ENCODE measurements at places on chromosomes 2 and 18.

GRCh38 chr18:56286775-56287325, 351.5 kb downstream of the TXNL1 start:
- peak; percentile 5 for DNase-seq

- DNase-seq: no peak
These were observed 66.2 kb downstream of the MDH1 start for GRCh38 chr2:63654959-63655358.

- DNase-seq: peak; percentile 26
These were observed at the start of gene VAMP5 for GRCh38 chr2:85584354-85584856. VAMP5 (plus strand) TSS chr2:85584431; CDS start chr2:85584491, 60 bp downstream.

GRCh38 chr2:16315458-16315835, 350.2 kb downstream of the CYRIA start:
- DNase-seq: no peak

DNA sequence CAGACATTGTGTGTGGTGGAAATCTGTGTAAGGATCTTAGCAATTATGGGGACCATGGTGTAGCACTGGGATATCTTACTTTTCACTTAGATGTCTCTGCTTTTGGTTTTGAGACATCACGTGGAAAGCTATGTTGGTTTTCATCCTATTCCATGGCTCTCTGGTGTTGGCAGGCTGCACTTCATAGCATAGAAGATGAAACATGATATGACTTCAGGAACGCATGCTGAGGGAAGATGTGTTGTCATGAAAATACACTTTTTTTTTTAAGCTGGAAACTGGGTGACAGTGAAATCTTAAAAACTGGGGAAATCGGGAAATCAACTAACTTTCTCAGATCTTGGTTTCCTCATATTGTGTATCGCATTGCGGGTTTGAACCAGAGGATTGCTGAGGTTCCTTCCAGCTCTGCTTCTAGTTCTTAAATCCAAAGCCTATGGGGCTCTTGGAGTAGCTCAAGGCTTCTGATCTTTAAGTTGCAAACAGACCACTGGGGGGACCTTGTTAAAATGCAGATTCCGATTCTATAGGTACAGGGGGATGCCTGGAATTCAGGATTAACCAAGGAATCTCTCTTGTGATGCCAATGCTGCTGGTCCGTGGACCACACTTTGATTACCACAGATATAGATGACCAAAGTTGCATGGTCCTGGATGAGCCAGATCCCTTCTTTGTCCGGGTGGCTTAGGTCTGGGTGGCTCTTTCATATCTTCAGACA, 160.7 kb downstream of the SH3RF3 start:
- peak; percentile 70 for DNase-seq

- no peak for DNase-seq
These were observed 738.3 kb upstream of the HS6ST1 start for GRCh38 chr2:129056959-129057317.

- DNase-seq: no peak
These were observed 206.3 kb upstream of the GYPC start for GRCh38 chr2:126449677-126450076.

DNA sequence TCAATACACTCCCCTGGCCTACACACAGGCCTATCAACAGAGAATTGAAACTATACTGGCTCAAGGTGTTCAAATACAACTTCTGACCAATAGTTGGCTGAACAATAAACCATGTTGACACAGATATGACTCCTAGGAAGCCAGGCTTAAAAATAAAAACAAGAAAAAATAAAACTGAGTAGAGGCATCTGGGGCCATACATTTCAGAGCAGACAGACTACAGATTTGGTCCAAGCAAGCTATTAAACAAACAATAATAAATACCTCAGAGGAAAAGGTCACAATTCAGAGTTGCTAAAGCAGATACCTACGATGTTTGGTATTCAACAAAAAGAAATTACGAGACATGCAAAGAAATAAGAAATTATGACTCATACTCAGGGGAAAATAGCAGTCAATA, 132.8 kb upstream of the ACVR2A start:
- no peak for DNase-seq

DNA sequence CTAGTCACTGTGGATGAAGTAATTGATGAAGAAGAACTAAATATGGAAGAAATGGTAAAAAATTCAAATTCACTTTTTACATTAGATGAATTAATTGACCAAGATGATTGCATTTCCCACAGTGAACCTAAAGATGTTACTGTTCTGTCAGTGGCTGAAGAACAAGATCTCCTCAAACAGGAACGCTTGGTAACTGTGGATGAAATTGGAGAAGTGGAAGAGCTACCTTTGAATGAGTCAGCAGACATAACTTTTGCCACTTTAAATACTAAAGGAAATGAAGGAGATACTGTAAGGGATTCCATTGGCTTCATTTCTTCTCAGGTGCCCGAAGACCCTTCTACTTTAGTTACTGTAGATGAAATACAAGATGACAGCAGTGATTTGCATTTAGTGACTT, 26.6 kb upstream of the DYSF start:
- DNase-seq: no peak

DNA sequence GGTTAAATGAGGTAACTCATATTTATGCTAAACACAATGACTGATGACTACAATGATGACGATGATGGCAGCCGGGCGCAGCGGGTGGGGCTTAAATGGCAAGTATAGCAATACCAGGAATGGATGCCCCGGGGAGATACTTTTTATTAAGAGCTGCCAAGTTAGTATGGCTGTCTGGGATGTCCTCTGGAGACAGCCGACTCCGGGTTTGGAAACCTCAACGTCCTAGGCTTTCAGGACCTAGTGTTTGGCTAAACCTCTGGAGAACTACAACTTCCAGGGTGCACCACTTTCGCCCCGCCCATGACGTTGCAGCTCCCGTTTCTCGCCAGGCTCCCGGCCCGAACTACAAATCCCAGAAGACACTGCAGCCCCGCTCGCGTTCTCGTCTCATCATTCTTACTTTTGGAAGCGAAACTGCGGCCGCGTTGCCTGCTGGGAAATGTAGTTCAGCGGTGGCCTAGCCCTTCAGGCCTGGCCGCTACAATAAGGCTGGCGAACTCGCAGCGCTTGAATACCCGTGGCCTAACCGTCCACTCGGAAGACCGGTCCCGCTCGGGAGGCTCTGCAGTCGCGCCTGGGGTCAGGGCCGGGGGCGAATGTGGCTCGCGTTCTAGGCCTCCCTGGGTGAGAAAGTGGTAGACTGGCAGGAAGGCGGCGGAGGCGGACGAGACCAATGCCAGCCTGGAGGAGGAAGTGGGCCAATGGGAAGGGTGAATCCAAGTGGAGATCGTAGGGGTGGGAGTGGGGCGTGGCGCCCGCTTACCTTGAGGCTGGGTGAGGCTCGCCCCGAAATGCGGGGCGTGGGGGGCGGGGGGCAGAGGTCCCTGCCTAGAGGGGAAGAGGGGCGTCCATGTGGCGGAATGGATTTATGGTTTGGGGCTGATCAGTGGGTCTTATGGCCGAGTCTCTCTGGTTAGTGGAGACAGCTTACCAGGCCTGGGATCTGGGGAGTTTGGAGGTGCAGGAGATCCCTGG, at the start of gene SMARCAL1:
Gene SMARCAL1 (plus strand): TSS at position 463 of the 978 bp plus-strand sequence. CDS start 2,221 bp downstream, outside the sequence.
- peak; percentile 97 for DNase-seq

GRCh38 chr18:45896991-45897390, 70.1 kb downstream of the EPG5 start:
- DNase-seq: no peak

- peak; percentile 51 for DNase-seq
These were observed 24.6 kb downstream of the CD302 start for GRCh38 chr2:159773426-159773825.

GRCh38 chr2:153068052-153068451, 349.6 kb downstream of the ARL6IP6 start:
- DNase-seq: no peak

GRCh38 chr2:164984428-164984827, 29.1 kb upstream of the SLC38A11 start:
- DNase-seq: no peak

DNA sequence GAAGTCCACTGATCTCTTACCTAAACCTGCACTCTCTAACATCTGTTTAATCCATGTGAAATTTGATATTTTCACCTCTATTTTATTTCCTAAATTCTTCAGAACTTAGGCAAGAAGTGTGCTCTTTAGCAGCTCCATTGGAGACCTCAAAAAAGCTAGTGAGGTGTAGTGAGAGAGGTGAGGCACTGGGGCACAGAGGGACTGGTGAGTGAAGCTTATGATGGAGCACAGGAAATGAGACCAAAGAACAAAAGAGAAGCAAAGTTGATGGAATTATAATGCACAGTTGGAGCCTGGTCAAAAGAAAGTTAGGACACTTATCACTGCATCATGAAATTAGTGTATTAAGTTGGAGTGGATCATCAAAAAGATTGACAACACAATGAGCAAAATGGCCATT, 1050.7 kb upstream of the NRXN1 start:
- no peak for DNase-seq

- DNase-seq: no peak
These were observed 10.7 kb upstream of the RBM45 start for GRCh38 chr2:178101321-178102079.

DNA sequence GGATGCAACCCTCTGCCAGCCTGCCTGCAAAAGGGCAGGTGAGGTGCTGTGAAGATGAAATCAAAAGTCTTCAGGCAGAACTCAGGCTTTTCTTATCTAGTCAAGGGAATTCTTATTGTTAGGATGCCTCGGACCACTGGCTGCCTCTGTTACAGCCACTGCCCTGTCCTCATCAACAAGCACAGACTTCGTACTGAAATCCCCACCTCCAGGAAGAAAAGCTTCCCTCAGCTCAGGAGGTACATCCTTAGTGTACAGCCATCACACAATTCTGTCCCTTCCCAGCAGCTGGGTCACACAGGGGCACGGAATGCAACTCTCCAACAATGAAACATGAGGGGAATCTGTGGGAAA, 10.1 kb upstream of the RNU4ATAC start:
- no peak for DNase-seq

DNA sequence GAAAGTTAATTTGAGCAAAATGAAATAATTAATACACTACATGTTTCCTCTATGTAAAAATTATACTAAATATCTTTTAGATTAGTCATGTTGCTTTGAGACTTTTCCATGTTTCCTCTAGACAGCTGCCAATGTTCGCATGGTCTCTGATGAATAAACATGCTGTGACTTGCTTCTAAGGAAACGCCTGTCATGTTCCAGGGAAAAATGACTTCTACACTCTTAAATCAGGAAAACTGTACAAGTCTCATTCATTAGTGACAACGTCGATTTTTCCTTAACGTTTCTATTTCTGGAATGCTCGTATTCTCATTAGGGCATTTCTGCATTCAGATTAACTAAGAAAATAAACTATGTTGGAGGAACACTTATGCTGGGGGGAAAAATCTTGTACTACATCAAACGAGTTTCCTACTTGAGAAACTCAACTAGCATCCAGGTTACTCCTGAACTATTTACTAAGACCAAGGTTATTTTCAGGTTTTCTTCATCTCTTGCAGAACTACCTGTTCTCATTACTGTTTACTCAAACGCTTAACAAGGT, 1.6 kb downstream of the COBLL1 start:
- DNase-seq: peak; percentile 27

- no peak for DNase-seq
These were observed 268.8 kb downstream of the IKZF2 start for GRCh38 chr2:212882626-212883025.

GRCh38 chr2:233030-233429, 30.8 kb downstream of the SH3YL1 start:
- DNase-seq: no peak

DNA sequence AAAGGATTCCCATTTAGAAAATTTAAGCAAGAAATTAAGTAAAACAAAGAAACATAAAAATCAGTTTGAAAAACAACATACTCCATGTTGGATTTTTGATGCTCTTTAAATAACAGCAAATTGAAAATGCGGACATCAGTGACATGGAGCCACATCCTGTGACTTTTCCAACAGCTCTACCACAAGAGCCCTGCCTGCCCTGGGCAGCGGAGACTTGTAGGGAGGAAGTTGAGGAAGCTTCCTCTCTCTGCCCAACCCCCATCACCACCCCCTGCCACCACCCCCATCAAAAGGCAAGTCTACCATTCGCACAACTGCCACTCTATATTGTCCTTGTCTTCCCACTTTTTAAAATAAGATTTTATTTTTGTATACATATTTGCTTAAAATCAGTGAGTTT, 32.8 kb upstream of the DAPL1 start:
- DNase-seq: no peak

DNA sequence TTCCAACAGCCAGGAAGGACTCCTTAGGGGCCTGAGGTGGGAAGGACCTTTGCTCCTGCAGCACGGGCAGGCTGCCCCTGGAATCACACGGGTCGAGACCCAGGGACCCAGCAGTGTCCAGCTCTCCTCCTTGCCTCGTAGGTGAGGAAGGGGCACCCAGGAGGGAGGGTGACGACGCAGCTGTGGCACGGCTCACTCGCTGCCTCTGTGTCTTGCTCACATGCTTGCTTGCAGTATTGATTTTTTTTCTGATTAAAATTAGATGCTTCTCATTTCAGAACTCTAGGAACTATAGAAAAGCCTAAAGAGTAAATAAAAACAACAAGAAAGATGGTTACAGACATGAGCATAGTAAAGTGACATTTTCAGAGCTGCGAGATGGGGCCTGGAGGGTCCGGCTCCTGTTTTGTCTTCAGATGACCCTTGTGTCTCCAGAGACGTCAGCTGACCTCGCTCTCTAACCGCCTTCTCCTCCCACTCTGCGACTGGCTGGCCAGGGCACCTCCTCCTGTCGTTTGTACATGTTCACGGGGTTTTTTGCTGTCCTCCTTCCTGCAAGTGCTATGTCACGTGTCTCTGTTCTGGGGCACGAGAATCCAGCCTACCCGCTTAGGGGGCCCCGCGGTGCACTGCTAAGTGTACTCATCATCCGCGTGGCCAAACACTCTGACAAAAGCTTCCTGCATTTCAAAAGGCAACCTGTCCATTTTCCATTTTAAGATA, 65.7 kb upstream of the ZNF236 start:
- DNase-seq: peak; percentile 11
